ENCODE measurements at places on chromosomes 1 and 21.

DNA sequence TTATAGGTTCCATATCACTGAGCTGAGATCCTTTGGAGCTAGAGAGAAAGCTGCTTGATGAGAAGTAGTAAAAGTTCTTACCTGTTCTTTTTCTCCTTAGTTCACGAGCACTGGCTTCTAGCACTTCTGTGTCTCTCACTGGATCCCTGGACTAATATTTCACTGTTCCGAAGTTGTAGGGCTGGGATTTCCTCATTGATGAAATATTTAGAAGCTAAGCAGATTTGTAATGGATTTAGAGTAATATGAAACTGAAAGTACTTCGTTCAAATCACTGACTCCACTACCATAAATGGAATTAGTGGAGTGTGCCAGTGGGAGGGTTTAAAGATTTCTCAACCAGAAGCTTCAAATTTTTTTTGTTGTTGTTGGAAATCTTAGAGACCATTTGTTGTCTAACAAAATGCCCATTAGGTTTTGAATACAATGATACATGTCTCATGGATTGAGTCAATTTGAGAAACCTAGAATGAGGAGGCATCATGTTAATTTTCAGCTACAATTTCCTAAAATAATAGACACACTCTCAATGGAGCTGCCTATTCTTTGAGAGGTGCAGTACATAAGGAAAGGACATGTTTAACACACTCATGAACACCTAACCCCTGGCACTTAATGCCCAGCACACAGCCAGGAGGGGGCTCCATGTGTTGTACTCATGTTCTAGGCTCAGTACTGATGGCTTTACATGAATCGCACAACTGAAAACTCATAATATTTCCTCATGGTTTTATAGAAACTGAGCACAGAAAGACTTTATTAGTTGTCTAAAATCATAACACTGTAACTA is at the start of gene GBP1:
Gene GBP1, minus strand, starts transcription at position 130 of the 790 bp plus-strand sequence. CDS start 1,974 bp downstream, outside the sequence.
- DNase-seq: no peak

GRCh38 chr1:22508329-22508728 is 55.0 kb upstream of the EPHA8 start:
- no peak for DNase-seq

GRCh38 chr21:38048167-38048566 is 131.9 kb upstream of the KCNJ6 start:
- DNase-seq: no peak

DNA sequence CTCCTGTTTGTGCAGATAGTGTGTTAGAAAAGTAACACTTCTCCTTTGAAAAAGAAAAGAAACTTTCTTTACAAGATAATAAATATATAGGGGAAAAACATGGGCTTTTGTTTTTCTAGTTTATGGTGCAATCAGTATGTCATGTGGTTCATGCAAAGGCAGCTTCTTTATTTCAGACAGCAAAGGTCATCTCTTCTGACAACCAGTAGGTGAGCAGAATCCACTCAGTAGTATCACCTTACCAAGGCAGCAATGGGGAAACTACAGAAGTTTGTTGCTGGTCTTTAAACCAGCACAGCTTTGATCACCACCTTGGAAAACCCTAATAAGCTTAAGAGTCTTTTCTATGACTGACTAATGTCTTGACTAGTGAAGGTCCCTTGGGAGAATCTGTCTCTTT is 13.0 kb upstream of the SAMSN1 start:
- DNase-seq: no peak

GRCh38 chr1:168050307-168050706 is 86.4 kb downstream of the GPR161 start:
- DNase-seq: no peak

DNA sequence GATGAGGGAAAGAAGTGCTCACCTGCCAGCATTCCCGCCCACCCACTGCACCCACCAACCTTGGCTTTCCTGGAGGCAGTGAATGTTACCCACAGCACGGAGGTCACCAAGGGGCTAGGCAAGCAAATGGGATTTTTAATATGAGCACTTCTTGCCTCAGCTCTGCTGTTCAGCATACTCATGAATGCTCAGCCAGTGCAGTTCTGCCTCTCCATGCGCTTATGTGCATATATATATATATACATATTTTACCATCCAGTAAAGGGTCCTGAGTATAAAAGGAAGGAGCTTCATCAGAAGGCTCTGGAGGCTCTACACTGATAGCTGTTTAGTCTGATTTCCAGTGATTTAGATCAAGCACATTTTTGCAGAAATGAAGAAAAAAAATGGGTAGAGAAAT is 366.9 kb downstream of the SIPA1L2 start:
- no peak for DNase-seq

DNA sequence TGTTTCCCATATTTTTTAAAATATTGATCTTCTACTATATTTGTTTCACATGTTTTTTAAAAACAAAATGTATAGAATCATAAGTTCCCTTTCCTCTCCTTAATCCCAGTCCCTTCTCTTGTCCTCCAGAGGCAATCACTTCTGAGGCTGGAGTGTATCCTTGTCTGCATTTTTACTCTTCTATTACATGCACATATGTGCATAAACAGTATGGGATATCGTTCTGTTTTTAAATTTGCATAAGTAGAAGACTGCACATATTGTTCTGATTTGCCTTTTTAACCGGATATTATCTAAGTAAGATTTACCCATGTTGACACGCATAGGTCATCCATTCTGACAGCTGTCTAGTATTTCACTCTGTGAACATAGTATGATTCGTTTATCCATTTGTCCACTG is 142.0 kb downstream of the TRABD2B start:
- no peak for DNase-seq

- DNase-seq: no peak
These were observed 22.3 kb downstream of the MEF2D start for GRCh38 chr1:156478250-156478627.

DNA sequence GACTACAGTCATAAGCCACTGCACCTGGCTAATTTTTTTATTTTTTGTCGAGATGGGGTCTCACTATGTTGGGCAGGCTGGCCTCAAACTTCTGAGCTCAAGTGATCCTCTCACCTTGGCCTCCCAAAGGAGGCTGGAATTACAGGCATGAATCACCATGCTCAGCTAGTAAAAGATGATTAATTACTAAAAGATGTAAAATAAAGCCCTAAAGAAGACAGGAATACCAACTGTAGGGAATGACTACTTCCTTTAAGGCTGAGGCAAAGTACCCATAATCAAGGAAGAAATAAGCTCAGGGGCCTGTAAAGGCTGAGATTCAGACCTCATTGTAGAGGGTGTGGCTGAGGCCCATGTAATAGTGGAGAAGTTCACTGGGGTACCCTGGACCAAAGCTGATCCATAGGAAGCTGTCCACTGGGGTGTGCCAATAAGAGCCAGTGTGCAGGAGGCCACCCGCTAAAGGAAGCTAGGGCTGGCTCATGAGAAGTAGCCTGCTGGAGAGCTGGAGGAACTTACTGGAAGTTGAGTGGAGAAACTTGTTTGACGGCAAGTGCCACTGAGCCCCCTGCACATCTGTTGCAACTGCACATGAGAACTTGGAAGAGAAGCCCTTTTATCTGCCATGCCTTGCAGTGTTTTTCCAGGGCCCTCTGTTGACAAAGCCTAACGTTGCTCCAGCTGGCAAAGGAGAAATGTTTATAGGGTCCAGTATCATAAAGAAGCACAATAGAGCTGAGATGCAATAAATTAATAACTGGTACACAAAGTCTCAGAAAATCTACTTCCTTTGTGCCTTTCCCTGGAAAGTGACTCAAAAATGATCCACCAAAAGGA is 17.8 kb upstream of the SERTAD4 start:
- DNase-seq: no peak

GRCh38 chr1:160716013-160716412 is 4.4 kb upstream of the CD48 start:
- DNase-seq: no peak

GRCh38 chr1:35886577-35887431 is 3.8 kb downstream of the AGO1 start:
- peak; percentile 69 for DNase-seq

- no peak for DNase-seq
These were observed 80.4 kb downstream of the MAN1A2 start for GRCh38 chr1:117447661-117448060.

GRCh38 chr1:91201176-91201575 is 179.3 kb upstream of the ZNF644 start:
- DNase-seq: no peak

- DNase-seq: no peak
These were observed 1.0 kb downstream of the TRMT1L start for GRCh38 chr1:185155600-185156287.

- no peak for DNase-seq
These were observed 132.6 kb downstream of the ETS2 start for GRCh38 chr21:38938343-38938742.

DNA sequence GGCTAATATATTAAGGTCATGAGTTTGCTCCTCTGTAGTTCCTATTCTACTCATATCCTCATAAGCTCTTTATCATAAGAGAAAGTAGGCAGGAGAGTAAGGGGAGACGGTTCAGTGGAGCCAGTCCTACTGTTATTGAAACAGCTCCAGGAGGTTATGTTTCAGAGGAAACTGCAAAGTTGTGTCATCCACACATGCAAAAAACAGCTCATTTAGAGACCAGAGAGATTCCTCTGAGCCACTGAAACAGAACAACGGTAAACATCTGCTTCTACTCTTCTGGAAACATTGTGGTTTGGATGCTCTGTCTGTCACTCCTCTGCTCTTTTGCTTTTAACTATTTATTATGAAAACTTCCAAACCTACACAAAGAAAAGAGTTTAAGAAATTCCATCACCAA is 66.3 kb upstream of the PPP2R5A start:
- no peak for DNase-seq

- DNase-seq: no peak
These were observed 226.7 kb downstream of the KCNT2 start for GRCh38 chr1:196381544-196381943.

DNA sequence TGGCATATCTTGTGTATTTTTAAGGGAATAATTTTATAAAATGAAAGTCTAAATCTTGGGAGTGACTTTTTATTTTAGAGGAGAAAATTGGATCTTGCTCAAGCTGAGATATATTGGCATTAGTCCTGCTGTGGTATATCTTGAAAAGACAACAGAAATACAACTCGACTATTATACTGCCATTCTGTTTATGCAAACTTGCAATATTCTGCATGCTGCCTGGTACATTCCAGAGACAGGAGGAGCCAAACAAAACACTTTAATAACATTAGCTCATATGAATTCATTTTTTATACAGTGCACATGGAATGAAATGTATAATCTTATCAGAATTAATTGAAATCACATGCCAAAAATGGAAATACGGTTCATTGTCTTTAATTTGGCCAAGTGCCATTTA is 176.0 kb upstream of the NRIP1 start:
- DNase-seq: no peak
